ENCODE measurements at places on chromosomes 7 and 10. TPM values are rescaled to one million over a fixed set of nuclear protein-coding genes. Genes with fewer than 3 reads are reported as not detected.

The AQP1 gene
- 91.6 TPM for polyA plus RNA-seq

DNA sequence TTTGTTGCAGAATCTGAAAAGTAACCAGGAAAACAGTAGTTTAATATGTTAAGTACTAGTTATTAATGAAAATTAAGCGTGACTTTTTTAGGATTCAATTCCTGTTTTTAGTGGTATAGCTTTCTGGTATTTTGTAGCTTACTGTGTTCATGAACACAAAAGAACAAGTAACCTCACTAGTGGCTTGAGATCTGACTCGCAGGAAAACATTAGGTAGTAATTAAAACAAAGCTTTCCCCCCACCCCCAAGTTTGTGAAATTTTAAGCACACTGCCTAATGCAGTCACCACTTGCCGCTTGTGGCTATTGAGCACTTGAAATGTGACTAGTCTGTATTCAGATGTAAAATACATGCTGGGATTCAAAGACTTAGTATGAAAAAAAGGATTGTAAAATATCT is 102.5 kb upstream of the RPA3 start:
- no peak for DNase-seq

DNA sequence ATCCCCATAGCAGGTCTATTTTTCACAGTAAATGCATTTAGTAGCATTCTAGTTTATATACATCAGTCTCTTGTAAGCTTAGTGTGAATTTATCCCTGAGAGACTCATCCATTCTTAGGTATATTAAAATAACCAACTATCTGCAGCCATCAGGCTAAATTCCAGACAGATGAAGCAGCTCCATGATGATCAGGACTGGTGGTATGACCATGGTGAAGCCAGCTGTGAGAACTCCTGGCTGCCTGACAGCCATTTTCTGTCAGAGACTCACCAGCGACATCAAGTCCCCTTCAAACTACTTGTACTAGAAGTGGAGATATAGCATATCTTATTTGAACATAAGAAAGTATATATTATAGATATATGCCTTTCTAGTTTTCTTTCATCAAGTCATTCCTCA is 70.3 kb upstream of the GSDME start:
- no peak for DNase-seq

GRCh38 chr7:4820405-4820966 is 41.3 kb downstream of the PAPOLB start:
- no peak for DNase-seq

The HDAC9 gene
- 9.1 TPM for polyA plus RNA-seq

DNA sequence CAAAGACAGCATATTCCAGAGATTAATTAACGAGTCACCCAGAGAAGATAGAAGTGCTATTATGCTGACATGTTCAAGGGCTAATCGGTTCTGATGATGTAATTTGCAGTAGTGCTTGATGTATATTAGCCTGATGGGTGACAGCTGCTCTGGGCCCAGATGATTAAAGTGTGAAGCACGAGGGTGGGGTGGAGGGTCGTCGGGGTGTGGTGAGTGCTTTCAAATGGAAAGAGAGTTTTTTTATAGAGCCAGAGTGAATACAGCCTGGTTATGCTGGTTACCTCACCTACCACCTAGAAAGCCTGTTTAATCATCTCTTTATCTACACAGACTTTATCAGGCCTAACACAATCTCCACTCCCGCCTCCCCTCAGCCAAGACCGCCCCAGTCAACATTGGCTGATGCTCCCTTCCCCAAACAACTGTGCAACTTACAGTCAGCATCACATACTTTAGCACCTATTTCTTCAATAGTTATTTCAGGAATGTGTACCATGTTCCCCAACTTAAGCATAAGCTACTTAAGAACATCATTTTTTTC is 11.5 kb upstream of the STN1 start:
- DNase-seq, result no peak

The MRC1 gene
- polyA plus RNA-seq, result 23.3 TPM

The FXYD4 gene
- polyA plus RNA-seq, result not detected

Data from left lung (tissue), 14 donors.